Stimulated activated CD8-positive, alpha-beta memory T cell treated with anti-CD3 and anti-CD28 coated beads, Interleukin-4, amount 100 ng/mL, for 1 hour (primary cell): ENCODE measurements at places on chromosomes 4 and X.

- no peak for DNase-seq
These were observed 16.8 kb upstream of the C4orf51 start for GRCh38 chr4:145663194-145663593.

- no peak for DNase-seq
These were observed 181.4 kb downstream of the RPA4 start for GRCh38 chrX:97065066-97065465.

DNA sequence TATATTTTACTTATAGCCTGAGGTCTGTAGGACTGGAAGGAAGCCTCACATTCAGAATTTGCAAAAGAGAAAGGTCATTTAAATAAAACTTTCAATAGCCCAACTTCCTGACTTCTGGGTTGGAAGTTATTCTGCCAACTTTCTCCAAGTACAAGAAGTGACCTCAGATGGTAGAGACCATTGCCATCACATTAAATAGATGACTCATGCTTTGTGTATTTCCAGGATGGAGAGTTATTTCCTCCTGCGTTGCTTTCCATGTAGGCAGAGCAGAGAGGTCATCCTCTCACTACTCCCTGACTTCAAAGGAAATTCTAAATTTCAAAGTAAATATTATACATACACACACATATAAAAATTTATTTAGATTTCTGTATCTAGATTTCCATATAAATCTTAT, 73.0 kb upstream of the NR3C2 start:
- DNase-seq, result no peak

- DNase-seq, result no peak
These were observed 30.7 kb upstream of the RAPGEF2 start for GRCh38 chr4:159071969-159072765.

- no peak for DNase-seq
These were observed 72.1 kb downstream of the LRP2BP start for GRCh38 chr4:185323606-185324005.
